ENCODE measurements at places on chromosomes 12 and 14.

DNA sequence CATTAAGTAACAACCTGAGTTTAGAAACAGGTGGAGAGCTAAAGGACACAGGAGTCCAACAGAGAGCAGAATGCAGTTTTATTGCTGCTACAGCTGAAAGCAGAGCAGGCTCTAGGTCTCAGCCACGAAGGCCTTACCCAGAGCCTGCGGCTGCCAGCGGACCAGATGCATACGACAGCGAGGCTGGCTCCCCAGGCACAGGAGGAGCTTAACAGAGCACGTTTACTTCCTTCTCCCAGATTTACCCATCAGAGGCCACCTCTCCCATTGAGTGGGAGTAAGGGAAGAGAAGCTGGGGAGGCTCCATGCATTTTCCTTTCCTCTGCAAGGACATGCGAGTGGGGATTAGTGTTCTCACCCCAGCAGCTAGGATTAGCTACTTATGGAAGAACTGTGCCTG, 22.6 kb downstream of the DYNC1H1 start:
- DNase-seq: no peak

DNA sequence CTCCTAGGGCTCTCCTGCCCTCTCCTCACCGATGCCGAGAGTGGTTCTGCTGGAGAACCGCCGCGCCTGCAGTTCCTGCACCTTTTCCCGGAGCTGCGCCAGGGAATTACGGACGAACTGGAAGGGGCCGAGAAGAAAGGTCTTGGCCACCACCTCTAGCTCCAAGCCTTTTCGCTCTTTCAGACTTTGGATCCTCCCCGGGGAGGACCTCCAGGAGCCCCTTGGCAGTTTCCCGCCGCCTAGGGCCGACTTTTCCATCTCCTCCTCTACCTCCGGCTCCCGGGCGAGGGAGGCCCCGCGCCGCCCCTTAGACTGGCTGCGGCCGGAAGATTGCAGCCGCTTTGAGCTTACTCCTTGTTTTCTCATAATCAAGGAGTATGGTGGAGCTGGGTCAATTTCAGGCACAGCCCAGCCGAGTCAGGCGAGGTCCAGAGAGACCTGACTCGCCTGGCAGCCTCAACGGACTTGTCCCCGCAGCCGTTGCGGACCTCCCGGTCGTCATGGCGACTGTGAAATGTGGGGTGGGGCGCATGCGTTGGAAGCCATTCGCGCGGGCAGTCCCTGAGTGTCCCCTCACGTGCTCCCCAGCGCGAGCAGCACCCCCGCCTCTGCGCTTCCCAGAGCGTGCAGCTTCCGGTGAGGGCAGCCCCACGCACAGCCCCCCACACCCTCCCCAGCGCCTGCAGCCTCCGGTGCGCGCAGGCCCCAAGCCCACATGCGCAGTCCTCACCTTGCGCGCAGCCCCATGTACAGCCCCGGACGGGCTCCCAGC, at the start of gene DPY19L2:
TSS of gene DPY19L2 (minus strand) at position 466 of the 772 bp plus-strand sequence. CDS start at position 366, 100 bp downstream.
- DNase-seq: peak; percentile 13

GRCh38 chr14:49364752-49365117, 221.4 kb downstream of the RPS29 start:
- no peak for DNase-seq

GRCh38 chr14:62670526-62670925, 374.7 kb downstream of the KCNH5 start:
- no peak for DNase-seq

GRCh38 chr14:32764131-32764530, 174.5 kb upstream of the NPAS3 start:
- no peak for DNase-seq

GRCh38 chr12:102526656-102527055, 46.3 kb upstream of the IGF1 start:
- DNase-seq: no peak

Data from hematopoietic multipotent progenitor cell treated with erythropoietin and hydrocortisone succinate and interleukin-3 and kit ligand, for 17 days (in vitro differentiated cells).